Mesendoderm (in vitro differentiated cells): ENCODE measurements at places on chromosomes 4 and X.

- DNase-seq = peak; percentile 94
Measured at GRCh38 chrX:49840679-49841078, 11.6 kb downstream of the PAGE4 start.

GRCh38 chr4:106277140-106277675 is 38.8 kb downstream of the TBCK start:
- DNase-seq = no peak

- DNase-seq = peak; percentile 81
Measured at GRCh38 chr4:24003926-24004325, 114.1 kb upstream of the PPARGC1A start.

DNA sequence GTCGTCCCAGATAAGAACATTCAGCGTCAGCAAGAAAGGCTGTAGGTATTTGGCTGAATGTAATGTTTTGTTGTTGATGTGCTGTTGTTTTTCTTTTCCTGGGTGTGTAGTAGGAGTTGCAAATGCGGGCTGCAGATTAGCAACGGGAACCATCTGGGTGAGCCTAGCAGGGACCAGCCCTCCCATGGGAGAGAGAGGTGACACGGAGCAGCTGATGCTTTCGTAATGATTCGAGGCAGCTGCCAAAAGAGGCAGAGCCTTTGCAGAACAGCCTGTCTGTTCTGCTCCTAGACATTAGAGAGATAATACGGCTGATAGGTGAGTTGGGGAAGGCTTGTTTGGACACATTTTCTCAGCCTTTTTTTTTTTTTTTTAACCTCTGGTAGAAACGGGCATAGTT is 25.3 kb downstream of the ARSF start:
- no peak for DNase-seq

GRCh38 chr4:80423553-80424224 is 88.2 kb downstream of the CFAP299 start:
- DNase-seq = no peak

GRCh38 chr4:99832321-99832720 is 15.7 kb downstream of the DAPP1 start:
- DNase-seq = peak; percentile 44

DNA sequence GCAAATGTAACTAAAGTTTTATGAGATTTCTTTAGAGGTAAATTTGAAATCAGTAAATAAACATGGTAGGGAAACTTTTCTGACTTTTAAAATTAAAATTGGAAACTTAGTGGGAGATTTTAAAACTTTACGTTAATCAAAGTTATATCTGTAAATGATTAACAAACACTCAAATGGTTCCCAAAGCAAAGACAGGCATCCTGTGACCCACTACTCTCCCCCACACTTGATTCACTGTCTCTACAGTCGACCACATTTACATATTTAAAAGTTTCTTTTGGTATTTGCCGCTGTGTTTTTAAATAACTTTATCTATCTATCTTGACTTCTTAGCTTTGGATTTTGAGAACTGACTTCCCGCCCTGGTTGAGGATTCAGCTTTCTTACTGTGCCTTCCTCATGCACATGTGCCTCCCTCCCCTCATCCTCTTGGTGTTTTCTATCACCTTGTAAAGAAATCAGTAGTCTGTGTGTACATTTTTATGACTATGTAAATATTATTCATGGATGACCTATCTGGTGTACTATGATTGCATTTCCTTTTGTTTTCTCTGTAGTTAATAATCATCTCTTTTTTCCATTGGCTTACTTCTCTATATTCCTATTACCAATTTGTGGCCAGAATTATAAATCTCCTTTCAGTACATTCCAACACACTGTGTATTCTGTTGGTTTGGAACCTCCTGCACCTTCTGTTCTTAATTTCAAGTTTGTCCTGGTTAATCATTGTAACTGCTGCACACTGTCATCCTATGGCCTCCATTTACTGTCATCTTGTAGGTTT is 72.6 kb downstream of the WWC2 start:
- DNase-seq = no peak

DNA sequence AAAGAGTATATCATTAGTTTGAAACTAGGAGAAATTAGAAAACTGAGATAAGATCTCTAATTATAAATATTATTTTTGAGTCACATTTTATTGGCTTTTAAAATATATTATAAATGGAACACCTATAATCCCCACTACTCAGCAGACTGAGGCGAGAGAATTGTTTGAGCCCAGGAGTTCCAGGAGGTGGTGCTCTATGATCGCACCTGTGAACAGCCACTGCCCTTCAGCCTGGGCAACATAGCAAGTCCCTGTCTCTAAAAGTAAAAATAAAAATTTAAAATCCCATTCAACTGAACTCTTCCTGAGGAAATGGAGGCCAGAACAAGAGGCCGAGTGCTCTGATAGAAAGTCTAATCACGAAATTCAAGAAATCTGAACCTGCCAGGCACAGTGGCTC is 6.3 kb upstream of the C4orf36 start:
- peak; percentile 47 for DNase-seq

GRCh38 chrX:41720125-41720779 is 3.7 kb upstream of the GPR82 start:
- no peak for DNase-seq

DNA sequence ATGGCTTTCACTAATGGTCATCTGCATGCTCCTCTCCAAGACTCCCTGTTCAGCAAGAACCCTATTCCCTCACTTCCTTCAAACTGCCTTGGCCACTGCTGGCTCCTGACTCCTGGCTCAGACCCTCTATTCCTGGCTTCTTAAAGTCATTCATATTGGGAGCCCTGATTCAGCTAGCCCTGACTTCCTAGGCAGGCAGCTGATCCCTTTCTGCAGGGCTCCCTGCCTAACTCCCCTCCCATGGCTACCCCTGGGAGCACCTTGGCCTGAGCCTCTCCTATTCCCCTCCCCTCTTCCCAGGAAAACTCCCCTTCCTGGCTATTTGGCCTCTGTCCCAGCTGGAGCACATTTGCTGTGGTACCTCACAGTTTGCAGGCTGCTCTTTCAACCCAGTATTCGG is 154.9 kb upstream of the PJA1 start:
- DNase-seq = no peak

DNA sequence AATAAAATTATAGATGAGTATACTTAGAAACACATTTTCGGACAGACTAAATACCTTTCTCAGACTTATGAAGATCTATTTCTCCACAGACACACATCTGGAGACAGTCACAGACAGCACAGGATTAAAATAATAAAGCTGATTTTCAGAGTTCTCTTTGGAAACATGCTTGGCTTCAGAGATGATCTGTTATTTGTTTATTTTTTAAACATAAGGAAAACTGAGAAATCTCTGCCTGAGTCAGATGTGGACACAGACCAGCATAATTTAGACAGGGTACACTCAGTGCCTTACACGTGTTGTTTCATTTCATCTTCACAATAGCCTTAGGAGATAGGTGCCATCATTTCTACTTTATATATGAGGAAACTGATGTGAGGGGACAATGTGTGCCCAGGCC is 92.1 kb downstream of the SLC9A7 start:
- DNase-seq = no peak

GRCh38 chr4:53818104-53818503 is 226.8 kb upstream of the LNX1 start:
- no peak for DNase-seq
